Activated CD4-positive, alpha-beta memory T cell treated with anti-CD3 and anti-CD28 coated beads, Interleukin-2, amount 10 ng/mL, durations not matched to agents 7 days and 5 days (primary cell): ENCODE measurements at places on chromosomes 3 and 15. TPM values are rescaled to one million over a fixed set of nuclear protein-coding genes. Genes with fewer than 3 reads are reported as not detected.

DNA sequence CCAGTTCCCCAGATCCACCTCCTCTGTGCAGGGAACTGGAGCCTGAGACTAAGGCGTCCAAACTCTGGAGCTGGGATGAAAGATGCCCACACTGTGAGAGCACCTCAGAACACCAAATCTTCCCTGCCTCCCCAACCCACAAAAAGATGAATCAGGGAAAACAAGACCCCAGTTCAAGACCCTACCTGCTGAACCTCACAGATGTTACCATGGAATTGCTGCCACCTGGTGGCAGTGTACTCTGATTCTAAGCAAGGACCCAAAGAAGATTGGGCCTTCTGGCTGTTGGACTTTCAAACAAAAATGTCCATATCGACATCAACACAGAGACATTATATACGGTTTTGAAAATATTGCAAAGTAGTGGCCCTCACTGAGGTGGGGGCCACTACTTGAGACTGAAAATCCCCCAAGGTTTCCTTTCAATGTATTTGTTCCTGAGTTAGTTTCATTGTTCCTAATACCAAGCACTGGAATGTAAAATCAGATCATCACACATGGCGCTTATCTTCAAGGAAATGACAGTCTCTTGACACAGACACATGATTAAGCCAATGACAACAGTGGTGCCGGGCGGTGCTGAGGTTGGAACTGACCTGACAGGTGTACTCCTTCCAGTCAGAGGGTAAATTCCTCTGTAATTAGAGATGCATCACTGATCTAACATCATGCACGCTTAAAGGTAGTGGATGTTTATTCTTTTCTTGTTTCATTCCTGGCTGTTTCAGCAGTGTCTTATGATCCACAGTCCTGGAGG, 67.6 kb downstream of the SLC6A11 start:
- no peak for DNase-seq

DNA sequence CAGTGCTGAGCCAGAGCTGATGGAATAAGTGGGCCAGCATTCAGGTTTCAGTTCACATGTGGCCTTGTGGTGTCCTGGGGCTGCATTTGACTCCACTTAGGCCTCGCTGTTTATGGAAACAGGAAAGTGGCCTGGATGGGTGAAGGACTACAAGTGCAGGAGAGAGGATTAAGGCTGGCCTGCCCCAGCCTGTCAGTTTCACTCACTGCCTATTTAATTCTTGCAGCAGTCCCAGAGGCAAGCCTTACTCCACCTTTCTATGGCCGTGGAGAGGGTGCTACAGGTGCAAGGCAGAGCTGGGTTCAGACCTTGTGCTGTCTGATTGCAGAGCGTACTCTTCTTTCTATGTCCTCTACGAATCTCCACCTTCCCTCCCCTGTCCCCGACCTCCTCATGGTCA, 37.7 kb downstream of the ABHD17C start:
- DNase-seq, result no peak

GRCh38 chr3:9026320-9027045, 63.2 kb upstream of the RAD18 start:
- no peak for DNase-seq

The ROPN1 gene
- not detected for total RNA-seq

The TMEM40 gene
- not detected for total RNA-seq

GRCh38 chr3:112811131-112811884, 35.4 kb downstream of the CD200R1L start:
- no peak for DNase-seq

The PAK6 gene
- 0.20 TPM for total RNA-seq

- DNase-seq, result no peak
Observed at GRCh38 chr3:126959921-126960603, 22.9 kb upstream of the PLXNA1 start.

DNA sequence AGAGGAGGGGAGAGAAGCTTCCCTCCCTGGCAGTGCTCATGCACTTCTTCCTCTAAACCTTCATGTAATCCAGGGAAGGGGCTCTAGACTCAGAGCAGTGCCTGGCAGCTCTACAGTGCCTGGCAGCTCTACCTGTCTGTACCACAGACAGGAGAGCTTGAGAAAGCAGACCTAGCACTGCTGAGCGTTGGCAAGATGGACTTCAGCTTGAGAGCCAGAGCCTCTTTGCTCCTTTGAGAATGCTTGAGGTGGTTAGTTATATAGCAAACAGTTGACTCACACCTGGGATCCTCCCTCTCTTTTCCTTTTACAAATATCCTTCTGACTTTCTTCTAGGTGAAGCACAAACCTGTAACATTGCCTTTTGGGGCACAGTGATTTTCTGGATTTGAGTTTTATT, 20.9 kb downstream of the FBXO22 start:
- no peak for DNase-seq

GRCh38 chr3:148439254-148439822, 258.4 kb upstream of the AGTR1 start:
- no peak for DNase-seq

- no peak for DNase-seq
Observed at GRCh38 chr3:17359911-17360310, 382.5 kb downstream of the TBC1D5 start.

DNA sequence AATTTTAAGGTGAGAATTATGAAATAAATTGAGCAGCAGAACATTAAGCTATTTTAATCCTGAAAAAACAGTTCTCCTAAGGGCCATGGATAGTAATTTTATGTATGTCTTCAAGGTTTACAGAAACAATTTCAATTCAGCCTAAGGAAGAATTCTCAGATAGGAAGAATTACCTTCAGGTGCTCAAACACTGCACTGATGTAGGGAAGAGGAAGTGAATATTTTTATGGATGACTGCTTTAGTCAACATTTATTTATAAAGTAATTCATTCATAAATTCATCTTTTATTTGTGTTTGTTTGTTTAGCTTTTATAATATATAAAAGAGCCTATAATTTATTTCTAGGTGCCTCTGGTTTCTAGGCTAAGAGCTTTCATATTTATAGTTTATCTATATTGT, 620.7 kb downstream of the NAALADL2 start:
- DNase-seq, result no peak

The ZKSCAN7 gene
- total RNA-seq, result 0.60 TPM

GRCh38 chr3:53051929-53052328, 6.1 kb upstream of the SFMBT1 start:
- no peak for DNase-seq

The GABRR3 gene
- not detected for total RNA-seq

The IL17RE gene
- total RNA-seq, result 3.0 TPM

DNA sequence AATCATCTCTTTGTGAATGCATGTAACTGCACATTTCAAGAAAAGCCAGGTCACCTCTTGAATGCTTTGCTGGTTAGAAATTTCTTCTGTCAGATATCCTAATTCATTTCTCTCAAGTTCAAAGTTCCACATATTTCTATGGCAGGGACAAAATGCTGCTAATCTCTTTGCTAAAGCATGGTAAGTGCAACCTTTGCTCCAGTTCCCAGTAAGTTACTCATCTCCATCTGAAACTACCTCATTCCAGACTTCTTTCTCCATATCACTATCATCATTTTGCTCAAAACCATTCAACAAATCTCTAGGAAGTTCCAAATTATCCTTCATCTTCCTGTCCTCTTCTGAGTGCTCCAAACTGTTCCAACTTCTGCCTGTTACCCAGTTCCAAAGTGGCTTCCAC, 230.6 kb downstream of the ZMAT3 start:
- DNase-seq, result no peak

DNA sequence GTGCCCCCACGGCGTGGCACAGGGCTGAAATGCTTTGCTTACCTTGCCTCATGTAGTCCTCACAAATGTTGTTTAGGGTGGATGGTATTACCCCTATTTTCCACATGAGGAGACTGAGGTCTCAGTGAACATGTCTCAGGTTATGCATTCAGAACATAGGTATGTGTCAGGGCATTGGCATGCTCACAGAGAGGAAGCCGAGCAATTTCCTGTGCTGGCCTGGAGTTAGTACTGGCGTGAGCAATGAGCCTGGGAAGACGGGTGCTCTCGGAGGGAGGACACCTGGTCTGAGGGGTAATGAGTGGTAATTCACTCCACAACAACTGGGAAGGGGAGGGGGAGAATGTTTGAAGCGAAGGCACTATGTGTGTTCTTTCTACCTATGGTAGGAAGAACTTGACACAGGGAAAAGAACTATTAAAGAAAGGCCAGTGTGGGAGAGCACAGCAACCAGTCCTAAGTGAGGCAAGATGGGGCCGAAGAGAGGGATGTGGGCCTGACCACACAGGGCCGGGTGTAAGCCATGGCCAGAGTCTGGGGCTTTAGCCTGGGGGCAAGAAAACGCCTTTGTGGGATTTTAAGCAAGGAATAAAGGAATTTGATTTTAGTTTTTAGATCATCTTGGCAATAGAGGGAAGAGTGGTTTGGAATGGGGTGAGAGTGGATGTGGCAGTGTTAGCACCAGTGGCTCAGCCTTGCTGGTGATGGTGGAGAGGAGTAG, 4.9 kb upstream of the FAM131A start:
- no peak for DNase-seq

The CLDN16 gene
- not detected for total RNA-seq
